Mesothelial cell of epicardium (in vitro differentiated cells): ENCODE measurements at places on chromosomes 3 and 15.

DNA sequence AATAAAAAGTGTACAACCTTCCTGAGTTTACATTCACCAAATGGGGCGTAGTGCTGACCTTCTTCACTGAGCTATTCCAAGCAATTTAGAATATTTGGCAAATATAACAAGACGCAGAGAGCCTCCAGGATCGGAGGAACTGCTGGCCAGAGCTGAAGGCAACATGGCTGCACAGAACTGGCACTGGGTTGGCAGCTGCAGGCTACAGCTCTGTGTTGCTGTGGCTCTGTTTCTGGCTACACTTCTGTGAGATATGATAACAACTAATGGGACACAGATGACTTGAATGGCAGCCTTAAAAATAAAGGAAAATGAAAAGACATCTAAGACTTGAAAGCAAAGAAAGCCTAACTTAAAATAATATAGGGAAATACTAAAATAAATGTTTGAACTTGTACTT, 10.8 kb upstream of the SLC6A20 start:
- DNase-seq = no peak

GRCh38 chr15:60928970-60929369, 300.1 kb downstream of the RORA start:
- no peak for DNase-seq

DNA sequence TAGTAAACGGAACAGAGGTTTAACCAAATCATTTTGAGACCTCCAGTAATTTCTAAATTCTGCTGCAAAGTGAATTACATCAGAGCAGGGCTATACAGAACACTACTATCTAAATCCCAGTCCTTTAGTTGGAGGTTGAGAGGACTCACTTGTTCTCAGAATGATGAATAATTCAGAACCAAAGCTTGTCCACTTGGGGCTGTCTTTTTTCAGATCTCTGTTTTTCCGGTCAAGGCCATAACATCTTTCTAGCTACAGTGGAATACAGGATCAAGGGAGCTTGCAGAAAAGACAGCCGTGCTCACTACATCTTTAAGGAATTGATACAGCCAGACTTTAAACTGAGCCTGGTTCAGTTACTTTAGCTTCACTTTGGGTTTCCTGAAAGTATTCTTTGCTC, 194.5 kb downstream of the EFHB start:
- DNase-seq = no peak

DNA sequence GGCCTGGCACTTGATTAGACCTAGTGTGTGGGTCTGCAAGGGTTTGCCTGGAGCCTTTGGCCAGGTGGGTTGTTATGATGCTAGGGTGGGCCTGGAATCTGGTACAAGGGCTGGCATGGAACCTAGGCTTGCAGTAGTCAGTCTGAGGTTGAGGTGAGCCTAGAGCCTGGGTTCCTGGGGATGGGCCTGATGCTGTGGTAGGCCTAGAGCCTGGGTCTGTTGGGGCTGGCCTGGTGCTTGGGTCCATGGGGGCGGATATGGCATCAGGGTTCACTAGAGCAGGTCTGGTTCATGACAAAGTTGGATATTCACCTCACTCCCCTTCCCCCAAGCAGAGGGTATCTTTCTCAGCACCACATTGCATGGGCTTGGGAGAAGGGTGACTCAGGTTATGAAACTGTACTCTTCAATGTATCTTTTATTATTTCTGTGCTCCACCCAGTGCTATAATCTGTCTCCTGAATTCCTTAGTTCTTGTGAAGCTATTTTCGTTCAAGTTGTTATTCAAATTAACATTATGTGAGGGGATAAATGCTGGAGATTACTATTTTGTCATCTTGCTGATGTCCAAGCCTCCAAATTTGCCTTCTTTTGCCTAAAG, 274.4 kb downstream of the NFKBIZ start:
- no peak for DNase-seq

DNA sequence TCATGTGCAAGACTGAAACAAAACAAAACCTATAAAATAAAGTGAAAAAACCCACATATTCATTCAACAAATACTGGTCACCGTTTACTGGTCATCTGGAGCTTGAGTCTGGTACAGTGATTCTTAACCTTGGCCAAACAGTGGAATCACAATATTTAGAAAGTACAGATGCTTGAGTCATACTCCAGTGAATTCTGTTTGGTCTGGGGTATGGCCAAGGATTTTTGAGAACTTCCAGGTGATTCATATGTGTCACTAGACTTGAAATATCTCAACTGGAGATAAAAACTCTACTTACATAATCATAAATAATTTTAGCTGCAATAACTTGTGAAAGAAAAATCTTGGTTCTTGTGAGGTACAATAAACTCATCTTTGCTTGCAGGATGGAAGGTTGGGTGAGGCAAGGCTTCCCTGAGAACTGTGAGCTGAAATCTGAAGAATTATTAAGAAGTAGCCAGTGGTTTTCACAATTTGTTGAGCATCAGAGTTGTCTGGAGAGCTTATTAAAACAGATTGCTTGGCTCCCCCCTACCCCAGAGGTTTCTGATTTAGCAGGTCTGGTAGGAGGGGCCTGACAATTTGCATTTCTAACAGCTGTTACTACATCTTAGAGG, 9.6 kb downstream of the NEK11 start:
- no peak for DNase-seq

DNA sequence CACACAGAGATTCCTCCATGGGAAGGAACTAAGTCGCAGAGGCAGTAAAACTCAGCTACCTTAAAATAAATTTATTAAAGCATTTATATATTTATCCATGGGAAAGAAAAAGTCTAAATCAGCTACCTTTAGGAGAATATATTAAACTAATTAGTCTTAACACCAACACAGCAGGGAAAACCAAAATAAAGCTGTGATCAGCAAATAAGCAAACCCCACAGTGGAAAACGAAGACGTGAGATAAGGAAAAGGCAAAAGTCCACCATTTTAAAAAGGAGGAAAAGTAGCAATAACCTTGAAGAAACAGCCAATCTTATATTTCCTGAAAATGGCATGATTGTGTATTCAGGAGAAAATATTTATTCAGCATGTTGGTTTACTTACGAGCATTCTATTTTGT, 473.0 kb upstream of the ROBO2 start:
- no peak for DNase-seq

DNA sequence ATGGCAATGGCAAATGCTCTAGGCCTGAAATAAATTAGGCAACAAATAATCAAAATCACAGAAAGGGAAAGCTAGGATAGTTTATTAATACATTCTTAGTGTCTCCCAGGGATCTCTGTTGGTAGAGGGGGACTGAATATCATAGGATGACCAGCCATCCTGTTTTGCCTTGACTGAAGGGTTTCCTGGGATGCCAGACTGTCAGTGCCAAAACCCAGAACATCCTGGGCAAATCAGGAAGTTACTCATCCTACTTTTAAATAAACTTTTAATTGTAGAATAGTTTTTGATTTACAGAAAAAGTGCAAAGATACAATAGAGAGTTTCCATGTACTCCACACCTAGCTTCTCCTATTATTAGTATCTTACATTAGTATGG, 21.8 kb upstream of the SIAH2 start:
- no peak for DNase-seq

DNA sequence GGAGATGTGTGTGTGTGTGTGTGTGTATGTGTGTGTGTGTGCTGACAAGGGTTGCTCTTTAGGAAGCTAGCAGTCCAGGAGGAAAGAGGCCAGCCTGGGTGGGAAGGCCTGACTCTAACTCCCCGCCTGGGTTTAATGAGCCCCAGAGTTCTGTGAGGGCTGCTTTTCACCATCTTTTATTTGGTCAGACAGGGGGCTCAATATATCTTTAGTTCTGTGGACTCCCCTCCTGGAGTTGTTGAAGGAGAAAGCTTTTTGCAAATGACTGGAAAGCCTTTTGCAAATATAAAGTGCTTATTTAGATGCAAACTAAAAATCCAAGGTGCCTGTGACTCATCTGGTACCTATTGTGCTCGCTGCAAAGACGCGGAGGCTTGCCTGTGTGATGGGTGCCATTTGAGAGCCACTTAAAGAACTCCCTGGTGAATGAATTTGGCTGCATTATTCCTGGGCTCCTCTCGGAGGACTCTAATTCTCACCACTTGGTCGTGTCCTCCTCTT, 24.5 kb downstream of the DRD3 start:
- no peak for DNase-seq

DNA sequence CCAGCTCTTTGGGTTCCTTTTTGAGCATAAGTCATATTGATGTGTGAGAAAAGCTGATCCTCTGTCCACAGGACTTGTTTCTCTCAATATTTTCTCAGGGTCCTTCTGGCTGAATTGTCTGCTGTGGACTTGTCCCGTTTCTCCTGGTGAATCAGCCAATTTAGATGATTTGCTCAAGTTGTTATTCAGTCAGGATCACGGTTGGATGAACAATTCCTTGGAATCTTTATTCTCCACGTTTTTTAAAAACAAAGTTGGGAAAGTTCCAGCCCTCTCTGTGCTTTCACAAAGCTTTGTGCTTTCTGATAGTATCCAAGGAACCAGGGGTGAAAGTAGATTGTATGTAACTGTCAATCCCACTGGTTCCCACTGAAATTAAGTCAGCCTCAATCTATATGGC, 61.3 kb downstream of the LRRC3B start:
- no peak for DNase-seq

DNA sequence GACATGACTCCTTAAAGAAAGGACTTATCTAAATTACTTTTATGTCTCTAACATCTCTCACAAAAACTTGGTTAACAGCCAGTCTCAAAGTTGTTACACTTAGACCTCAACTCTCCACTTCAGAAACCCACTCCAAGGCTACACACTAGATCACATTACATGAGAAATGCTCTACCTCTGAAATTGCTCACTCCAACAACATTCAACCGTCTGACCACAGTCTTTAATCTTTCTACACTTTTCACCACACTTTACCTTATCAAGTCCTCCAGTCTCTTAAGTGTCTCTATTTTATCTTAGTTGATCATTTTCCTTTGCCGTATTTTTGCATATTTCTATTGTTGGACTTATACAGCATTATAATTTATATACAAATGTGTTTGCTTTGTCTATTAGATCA, 5.8 kb downstream of the SLC12A6 start:
- no peak for DNase-seq

DNA sequence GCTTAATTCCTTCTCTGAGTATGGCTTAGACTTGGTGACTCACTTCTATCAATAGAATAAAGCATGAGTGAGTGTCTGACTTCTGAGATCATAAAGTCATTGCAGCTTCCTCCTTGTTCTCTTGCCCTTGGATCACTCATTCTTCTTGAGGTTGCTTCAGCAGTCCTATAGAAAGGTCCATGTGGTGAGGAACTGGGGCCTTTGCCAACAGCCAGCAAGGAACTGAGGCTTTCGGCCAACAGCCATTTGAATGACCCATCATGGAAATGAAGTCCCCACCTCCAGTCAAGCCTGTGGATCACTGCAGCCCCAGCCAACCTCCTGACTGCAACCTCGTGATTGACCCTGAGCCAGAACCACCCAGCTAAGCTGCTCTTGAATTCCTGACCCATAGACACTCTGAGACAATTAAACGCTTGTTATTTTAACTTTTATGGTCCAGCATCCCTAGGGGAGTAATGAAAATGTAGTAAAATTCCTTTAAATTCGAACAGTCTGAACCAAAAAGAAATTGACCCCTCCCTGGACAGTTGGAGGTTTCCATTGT, 84.5 kb downstream of the WDR76 start:
- no peak for DNase-seq

DNA sequence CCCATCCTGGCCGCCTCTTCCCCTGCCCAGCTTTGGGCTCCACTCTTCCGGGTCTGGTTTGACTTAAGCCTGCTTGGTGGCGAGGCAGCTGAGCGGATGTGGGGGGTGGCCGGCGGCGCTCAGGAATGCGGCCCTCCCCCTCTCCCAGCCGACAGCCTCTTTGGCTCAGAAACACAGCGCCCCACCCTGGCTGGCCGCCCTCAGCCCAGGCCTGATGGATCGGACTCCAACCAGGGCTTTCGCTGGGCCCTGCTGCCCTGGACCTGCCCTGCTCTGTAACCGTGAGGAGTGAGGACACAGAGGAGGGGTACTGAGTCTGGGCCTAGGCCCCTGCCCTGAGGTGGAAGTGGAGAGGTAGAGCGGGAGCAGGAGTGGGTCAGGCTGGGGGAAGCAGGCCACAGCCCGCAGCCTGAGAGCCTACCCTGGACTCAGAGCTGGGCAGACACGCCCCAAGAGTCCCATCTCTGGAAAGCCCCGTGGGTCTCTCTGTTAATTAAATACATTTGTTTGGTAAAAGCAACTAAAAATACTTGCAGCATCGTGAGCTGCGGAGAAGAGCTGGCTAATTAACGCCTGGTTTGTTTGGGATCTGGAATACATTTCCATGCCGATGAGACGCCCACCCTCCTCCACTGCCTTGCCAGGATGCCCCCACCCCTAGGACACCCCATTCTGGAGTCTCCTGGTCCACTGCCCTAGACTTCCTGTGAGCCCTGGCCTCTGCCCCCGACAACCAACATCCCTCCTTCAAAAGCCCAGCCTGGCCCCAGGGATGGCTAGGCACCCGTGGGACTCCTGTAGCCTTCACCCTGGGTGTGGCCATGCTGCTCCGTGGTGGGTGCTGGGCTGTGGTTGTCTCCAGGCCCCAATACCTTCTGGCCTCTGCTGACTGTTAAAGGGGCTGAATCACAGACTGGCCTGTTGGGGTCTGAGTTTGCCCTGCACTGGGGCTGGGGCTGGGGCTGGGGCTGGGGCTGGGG, 19.6 kb downstream of the PLXNA1 start:
- DNase-seq = peak; percentile 84

DNA sequence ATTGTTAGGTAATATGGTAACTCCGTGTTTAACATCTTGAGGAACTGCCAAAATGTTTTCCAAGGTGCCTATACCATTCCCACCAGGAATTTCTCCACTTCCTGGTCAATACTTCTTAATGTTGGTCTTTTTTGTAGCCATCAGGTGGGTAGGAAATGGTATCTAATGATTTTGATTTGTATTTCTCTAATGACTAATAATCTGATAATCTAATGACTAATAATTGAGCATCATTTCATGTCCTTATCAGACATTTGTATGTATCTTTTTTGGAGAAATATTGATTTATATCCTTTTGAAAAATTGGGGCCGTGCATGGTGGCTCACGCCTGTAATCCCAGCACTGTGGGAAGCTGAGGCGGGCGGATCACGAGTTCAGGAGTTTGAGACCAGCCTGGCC, 38.8 kb downstream of the SLMAP start:
- DNase-seq = no peak

- no peak for DNase-seq
Observed at GRCh38 chr3:67655364-67656121, 1.1 kb upstream of the SUCLG2 start.

DNA sequence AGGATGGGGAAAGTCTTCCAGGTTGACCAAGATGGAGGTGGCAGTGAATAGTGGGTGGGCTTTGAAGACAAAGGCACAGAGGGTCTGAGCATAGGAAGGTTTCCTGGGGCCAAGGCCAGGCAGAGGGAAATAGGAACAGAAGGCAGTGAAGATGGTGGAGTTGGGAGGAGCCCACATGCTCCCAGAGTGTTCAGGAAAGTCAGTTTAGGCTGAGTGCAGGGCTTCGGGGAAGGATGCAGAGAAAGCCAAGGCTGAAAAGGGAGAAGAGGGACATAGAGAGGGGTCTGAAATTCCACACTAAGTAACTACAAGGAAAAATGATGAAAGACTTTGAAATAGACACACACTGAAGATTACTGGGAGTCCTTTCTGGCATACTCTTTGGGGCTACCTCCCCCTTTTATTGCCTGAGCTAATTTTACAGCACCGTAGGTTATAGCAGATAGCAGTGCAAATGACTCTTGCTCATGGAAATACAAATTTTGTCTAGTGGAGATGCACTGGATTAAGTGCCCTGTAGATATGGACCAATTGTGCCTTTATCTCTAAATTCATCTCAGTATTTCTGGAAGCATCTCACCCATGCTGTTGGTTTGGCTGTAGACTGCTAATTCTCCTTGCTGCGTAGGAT, 3.8 kb downstream of the CX3CR1 start:
- DNase-seq = no peak

GRCh38 chr15:63380151-63380807, 1.4 kb downstream of the CA12 start:
- no peak for DNase-seq
